Stimulated activated CD4-positive, alpha-beta T cell treated with anti-CD3 and anti-CD28 coated beads, Interleukin-1b, Interleukin-23, amount 100 ng/mL, for 1 hour (primary cell): ENCODE measurements at places on chromosomes 11 and 22.

DNA sequence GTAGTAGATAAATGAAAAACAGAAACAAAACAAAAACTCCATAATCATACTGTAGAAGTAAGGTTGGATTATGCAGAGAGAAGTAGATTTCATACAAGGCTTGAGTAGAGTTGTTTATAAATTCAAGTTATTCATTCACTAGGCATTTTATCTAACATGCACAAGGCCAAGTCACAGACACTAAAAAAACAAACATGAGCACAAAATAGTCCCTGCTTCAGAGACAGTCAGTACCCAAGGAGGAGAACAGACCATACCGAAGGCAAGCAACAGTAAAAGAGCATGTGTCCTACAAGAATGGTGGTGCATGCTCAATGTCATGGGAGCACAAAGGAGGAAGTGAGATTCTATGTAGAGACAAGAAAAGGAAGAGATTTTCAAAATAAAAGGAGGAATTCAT, 796.5 kb upstream of the LRRC4C start:
- DNase-seq, result no peak

DNA sequence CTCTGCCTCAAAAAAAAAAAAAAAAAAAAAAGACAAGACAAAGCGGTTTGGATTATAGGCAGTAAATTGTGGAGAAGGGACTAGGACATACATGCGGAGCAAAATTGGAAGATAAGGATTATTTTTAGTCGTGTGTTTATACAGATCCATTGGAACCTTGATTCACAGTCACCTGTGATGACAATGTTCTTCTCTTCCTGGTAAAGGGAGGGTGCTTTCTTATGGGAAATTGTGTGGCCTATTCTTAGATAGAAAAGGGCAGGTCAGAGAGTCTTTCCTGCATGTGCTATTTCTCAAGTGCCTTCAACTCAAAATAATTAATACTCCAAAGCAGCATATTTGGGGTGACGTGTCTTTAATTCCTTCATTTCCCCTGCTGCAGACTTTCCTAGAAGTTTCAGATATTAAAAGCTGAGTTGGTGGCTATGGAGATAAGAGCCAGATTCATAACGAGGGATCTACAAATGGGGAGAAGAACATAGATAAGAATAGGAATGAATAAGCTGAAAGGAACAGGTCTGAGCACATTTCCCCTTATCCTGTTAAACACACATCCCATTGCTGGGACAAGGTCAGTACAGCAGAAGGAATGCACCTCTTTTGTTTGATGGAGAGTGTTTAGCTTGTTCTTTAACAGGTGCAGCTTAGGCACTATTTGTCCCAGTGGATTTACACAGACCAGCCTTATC, 22.5 kb downstream of the GSTT2B start:
- no peak for DNase-seq

GRCh38 chr11:68261749-68262543, 9.8 kb downstream of the C11orf24 start:
- no peak for DNase-seq

DNA sequence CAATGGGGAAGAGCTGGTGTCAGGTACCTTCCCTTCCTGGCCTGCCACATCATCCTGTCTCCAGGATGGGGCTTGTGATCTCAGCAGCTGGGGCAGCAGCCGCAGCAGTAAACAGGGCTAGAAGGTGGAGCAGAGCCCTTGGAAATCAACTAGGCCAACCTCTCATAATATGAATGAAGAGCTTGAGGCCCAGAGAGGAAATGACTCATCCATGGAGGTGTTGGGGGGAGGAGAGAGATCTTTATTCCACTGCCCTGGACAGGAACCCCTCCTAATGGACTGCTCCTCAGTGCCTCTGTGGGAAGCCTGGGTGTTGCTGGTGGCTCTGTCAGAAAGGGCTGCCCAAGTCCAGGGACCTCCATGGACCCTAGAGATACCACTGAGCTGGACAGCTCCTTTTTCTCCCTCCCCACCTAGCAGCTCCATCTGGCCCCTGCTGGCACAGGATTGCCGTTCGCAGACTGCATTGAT, 111.8 kb downstream of the OSBP2 start:
- no peak for DNase-seq

- no peak for DNase-seq
Measured at GRCh38 chr11:83374311-83374710, 88.1 kb upstream of the CCDC90B start.

DNA sequence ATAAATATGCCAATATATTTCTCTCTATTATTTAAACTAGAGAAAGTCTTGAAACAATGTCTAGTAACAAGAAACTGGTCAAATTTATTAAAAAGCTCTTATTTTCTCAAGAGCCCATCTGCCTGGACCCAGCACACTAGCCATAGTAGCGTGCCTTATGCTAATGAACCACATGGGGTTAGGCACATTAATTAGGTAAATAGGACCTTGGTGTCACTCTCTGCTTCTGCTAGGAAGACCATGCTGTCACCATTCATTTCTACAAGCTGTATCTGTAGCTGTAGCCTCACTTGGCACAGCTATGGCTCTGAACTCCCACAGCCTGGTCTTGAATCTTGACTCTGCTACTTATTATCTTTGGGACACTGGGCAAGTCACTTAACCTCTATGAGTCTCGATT, 390.5 kb downstream of the NELL1 start:
- no peak for DNase-seq

DNA sequence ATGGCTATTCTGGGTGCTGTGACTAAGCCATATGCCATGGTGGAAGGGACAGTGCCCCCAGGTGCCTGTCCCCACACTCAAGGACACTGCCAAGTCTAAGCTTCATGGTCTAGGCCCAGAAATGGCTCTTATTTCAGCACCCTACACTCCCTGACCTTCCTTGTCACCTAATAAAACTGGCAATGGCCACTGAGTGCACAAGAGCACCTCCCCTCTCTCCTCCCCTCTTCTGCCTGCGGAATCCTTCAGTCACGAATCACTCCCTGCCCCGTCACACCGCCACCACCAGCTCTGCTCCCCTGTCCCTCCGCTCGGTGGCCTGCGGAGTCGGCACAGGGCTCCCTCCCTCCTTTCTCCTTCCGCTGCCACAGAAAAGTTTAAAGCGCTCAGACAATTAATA, 19.0 kb upstream of the LMO1 start:
- no peak for DNase-seq

DNA sequence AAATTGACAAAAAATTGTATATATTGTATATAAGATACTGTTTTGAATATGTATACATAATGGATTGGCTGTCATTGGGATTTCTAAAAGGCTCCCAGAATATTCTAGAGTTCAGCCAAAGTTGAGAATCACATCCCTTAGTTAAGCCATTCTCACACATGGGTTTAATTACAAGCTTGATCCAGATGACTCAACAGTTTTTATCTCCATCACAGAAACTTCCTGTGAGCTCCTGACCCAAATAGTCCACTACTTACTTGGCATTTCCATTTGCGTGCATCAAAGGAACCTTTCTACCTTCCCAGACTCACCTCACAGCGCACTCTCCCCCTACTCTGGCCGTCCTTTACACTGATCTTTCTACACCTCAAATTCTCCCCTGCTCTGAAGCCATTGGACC, 184.8 kb upstream of the ARHGAP20 start:
- no peak for DNase-seq

- no peak for DNase-seq
Measured at GRCh38 chr11:102966011-102966410, 10.5 kb upstream of the MMP13 start.

- DNase-seq, result no peak
Measured at GRCh38 chr22:24761888-24762675, 12.4 kb downstream of the PIWIL3 start.

DNA sequence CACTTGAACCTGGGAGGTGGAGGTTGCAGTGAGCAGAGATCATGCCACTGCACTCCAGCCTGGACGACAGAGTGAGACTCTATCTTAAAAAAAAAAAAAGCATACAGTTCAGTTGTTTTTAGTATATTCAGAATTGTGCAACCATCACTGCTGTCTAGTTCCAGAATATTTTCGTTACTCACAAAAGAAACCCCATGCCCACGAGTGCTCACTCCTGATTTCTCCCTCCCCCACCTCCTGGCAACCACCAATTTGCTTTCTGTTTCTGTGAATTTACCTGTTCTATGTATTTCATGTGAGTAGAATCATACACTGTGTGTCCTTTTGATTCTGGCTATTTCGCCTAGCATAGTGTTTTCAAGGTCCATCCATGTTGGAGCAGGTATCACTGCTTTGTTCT, 24.8 kb downstream of the PTPRJ start:
- no peak for DNase-seq

GRCh38 chr11:64225608-64226506, at the start of the genes NUDT22 and TRPT1:
Gene NUDT22, plus strand, starts transcription at chr11:64226274. Its CDS starts 379 bp downstream, at chr11:64226653.
Gene TRPT1, minus strand, starts transcription at chr11:64226186. Its CDS starts 326 bp downstream, at chr11:64225860.
- peak; percentile 74 for DNase-seq

GRCh38 chr11:120818097-120818496, 205.8 kb upstream of the TBCEL start:
- no peak for DNase-seq

GRCh38 chr22:45975164-45976161, 1.5 kb downstream of the WNT7B start:
- DNase-seq, result no peak

- no peak for DNase-seq
Measured at GRCh38 chr11:15793043-15793996, 563.0 kb downstream of the SOX6 start.

- no peak for DNase-seq
Measured at GRCh38 chr11:107876141-107876540, 17.6 kb upstream of the SLC35F2 start.

- DNase-seq, result no peak
Measured at GRCh38 chr11:126212089-126212660, 593 bp downstream of the FAM118B start.

GRCh38 chr11:123145661-123146060, 49.4 kb downstream of the CLMP start:
- DNase-seq, result no peak

GRCh38 chr11:91742155-91742554, 482.5 kb upstream of the FAT3 start:
- DNase-seq, result no peak
